ENCODE measurements at places on chromosomes 16 and 17.

DNA sequence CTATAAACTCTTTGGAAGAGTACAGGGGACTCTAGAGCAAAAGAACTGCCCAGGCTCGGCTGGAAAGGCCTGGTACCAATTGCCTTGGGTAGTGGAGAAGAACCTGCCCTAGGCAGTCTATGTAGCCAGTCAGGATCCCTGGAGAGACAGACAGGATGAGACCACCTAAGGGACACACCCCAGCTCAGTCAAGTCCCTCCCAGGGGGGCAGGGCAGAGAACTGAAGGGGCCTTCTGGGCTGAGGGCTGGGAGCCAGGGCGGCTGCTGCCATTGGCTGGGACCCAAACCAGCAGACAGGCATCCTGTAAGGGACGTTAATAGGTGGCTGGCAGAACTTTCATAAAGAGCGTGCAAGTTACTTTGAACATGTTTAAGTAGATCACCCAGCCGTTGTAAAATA lies 12.8 kb upstream of the SLC38A8 start:
- DNase-seq = no peak

DNA sequence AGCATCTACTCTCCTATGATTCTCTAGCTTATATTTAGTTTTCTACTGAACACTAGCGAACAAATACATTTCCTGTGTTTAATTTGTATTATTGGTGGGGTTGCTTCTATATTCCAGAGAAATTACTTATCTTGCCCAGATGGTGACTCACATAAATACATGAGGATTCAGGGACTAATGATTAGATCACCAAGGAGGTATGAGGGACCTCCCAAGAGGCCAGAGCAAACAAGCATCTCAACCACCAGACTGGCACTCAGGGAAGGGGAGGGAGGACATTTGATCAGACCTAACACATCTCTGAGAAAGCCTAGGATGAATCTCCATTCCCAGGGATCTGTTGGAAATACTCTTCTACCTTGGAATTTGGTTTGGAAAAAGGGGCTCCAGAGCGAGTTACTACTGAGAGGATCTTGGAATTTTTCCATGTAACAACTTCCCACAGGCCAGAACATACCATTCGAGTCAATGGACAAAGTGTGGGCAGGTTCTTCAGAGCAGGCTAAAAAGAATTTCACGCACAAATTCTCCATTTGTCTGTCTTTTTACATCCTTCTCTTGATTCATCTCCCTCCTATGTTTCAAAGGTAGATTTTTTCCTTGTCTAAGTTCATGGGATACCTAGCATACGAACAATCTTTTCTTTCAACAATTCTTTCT lies 262.6 kb upstream of the MYOCD start:
- no peak for DNase-seq

- no peak for DNase-seq
Measured at GRCh38 chr17:14790521-14790920, 474.6 kb downstream of the PMP22 start.

DNA sequence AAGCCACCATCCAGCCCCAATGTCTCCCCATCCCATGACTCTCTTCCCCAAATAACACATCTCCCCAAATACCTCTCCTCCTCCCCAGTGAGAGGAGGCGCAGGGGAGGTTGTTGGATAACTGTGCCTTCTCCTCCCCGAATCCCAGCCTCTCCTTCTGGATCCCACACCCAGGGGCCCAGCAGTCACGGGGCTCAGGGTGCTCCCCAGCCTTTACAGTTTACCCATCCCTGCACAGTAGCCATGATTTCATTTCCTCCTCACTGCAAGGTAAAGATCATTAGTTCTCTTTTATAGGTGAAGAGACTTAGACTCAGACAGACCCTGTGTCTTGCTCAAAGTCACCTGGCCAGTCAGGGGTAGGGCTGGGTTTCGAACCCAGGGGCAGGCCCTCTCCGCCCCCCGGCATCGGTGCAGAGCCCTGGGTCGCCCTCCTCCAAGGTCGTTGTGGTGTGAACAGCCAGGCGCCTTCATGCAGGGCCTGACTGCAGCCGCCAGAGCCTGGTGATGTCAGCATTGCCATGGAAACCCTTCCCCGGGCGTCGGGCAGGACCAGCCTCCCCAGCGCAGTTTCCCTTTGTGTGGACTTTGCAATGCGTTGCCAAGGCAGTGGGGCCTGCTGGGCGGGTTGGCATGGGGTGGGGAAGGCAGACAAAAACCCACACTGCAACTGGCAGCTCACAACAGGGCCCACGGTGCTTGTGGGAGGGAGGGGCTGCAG lies 53.3 kb upstream of the TOB1 start:
- peak; percentile 73 for DNase-seq

DNA sequence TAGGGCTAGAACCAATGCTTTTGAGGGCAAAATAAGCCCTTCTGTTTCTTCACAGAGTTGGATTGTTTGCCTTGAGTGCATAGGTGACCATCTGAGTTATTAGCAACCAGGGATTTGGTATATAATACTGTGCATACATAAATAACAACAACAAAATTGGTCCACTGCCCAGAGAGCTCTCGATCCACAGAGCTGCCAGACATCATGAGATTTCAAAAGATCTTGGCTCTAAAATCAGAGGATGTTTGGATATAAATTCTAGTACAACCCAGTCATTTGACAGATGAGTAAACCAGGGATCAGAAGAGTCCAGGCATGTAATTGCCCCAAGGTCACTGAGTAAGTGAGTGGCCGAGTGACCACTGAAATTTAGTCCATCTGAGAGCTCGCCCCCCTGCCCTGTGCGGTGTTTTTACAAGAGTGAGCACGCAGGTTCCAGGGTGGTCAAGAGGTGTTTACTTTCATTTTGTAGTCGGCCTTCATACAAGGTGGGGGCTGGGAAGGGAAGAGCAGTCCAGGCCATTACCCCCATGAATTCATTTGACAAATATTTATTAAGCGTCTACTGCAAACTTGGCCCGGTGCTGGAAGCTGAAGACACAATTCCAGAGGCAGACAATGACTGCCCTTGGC lies 1.8 kb upstream of the MT2A start:
- DNase-seq = no peak

- no peak for DNase-seq
Measured at GRCh38 chr16:69105501-69106361, at the start of gene HAS3. HAS3 (plus strand) TSS chr16:69105653; CDS start chr16:69109396, 3,743 bp downstream.

DNA sequence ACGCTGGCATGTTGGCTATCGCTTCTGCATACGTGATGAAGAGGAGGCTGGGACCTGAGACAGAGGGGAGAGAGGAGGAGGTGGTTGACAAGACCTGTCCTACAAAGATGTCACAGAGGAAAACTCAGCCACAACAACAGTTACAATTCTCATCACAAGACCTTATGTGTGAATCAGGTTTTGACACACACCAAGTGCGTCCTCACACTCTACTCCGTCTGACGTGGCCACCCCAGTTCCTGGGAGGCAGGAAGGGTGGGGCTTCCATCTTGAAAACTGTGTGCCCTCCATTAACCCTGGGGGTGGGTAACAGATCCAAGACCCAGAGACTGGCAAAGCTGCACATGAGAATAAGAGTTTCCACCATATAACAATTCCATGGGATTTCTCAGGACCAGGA lies 24.1 kb downstream of the SLC6A4 start:
- DNase-seq = no peak

- no peak for DNase-seq
Measured at GRCh38 chr16:72457243-72457940, 285.4 kb upstream of the PMFBP1 start.

GRCh38 chr17:10631701-10632100 lies 25.4 kb downstream of the MYH3 start:
- DNase-seq = no peak

GRCh38 chr17:79769570-79770506 lies 8.1 kb upstream of the CBX2 start:
- DNase-seq = no peak

DNA sequence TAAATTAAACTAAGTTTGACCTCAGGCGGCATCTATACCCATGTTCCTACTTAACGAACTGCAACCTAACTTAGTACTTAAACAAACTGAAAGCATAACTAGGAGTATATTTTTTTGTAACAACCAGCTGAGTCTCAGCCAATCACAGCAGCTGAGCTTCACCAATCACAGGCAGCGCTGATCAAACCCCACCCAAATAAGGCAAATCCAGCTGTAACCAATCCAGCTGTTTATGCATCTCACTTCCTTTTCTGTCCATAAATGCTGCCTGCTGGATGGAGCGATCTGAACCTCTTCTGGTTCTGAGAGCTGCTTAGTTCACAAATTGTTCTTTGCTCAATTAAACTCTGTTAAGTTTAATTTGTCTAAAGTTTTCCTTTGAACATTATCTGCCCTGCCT lies 131.3 kb downstream of the PMP22 start:
- no peak for DNase-seq

DNA sequence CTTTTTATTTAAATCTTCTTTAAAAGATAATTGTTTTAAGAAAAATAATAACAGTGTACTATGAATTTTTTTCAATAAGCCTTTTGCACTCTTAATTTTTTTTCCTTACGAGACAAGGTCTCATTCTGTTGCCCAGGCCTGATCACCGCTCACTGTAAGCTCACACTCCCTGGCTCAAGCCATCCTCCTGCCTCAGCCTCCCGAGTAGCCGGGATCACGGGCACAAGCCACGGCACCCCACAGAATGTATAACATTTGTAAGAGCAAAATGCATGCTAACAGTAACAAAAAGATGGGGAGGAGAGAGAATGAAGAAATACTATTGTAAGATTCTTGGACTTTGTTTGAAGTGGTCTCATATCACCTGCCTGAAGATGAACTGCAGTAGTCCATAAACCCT lies 126.9 kb upstream of the CHMP6 start:
- DNase-seq = no peak

GRCh38 chr17:79779084-79779529 lies 1.2 kb downstream of the CBX2 start:
- no peak for DNase-seq

- DNase-seq = no peak
Measured at GRCh38 chr17:57443781-57444180, 187.5 kb downstream of the MSI2 start.
